Foreskin keratinocyte (primary cell): ENCODE measurements at places on chromosomes 3 and 15. TPM values are rescaled to one million over a fixed set of nuclear protein-coding genes. Genes with fewer than 3 reads are reported as not detected.

The EXD1 gene
- 0.07 TPM in 1 of 2 replicates, not detected in the other for total RNA-seq

The CTDSPL gene
- total RNA-seq: 52.9 and 54.7 TPM in 2 replicates

The PCBP4 gene
- 30.9 and 33.4 TPM in 2 replicates for total RNA-seq

The CELSR3 gene
- 0.78 and 0.99 TPM in 2 replicates for total RNA-seq

The TRH gene
- total RNA-seq: not detected in 2 replicates

The SSUH2 gene
- total RNA-seq: 0.11 and 0.27 TPM in 2 replicates

The AADACL2 gene
- total RNA-seq: not detected in 2 replicates

The KATNBL1 gene
- 40.5 and 46.2 TPM in 2 replicates for total RNA-seq

The EFHB gene
- total RNA-seq: 0.24 TPM in 1 of 2 replicates, not detected in the other

The ALDH1L1 gene
- total RNA-seq: 0.68 and 1.7 TPM in 2 replicates

The STRA6 gene
- total RNA-seq: not detected in 2 replicates

The CHRFAM7A gene
- 0.34 and 0.39 TPM in 2 replicates for total RNA-seq

The BTBD1 gene
- 47.9 and 48.4 TPM in 2 replicates for total RNA-seq

The CCR1 gene
- not detected in 2 replicates for total RNA-seq

The PLCH1 gene
- 0.10 and 0.14 TPM in 2 replicates for total RNA-seq

The CNTN4 gene
- not detected in 2 replicates for total RNA-seq
